ENCODE measurements at places on chromosomes 11 and 22.

DNA sequence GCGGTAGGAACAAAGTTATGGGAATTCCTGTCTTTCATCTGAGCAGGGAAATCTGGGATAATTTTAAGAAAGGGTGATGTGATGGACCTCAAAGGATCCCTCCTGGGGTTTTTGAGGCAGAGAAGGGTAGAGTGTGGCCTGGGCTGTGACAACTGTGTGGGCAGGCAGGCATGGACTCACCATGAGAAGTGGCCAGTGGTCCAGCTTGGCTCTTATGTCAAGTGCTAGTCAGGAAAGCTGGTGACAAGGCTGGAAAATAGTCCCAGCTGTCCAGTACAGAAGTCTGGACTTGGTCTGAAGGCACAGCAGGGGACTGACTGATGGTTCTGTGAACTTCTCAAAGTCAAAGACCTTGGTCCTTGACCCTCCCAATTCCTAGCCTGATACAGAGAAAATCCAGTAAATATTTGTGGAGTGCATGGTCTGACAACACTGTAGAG is 1.7 kb downstream of the PPFIBP2 start:
- DNase-seq = no peak

DNA sequence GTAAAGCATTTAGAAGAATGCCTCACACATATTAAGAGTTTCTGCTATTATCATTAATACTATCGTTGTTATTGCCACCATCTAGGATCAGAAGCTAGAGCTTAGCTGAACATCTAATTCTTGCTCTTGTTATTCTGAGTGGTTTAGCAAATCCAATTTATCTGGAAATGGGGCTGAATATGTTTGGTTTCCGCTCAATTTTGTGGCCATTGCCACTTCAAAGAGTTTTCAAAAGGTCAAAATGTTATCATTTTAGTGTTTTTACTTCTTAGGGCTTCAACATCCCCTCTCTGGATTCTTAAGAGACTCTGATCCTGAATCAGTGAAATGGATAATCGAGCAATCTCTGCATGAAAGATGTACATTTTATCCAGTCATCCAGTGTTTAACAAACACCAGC is 10.2 kb upstream of the PIK3IP1 start:
- no peak for DNase-seq

DNA sequence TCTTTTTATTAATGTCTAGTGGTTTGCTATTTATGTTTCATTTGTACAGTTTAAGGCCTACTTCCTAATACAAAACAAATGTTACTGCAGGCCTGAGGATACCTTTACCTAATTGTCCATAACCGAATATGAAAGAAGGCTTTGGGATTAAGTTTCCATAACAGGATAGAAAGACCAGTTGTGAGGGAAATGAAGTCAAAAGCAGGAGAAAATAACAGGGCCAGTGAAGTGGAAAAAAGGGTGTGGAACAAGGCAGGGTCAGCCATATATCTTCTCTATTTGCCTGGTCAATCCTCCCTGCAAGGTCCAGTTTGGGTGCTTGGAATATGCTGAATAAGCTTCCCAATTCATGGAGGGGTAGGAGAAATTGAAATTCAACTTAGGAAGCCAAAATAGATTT is 211.5 kb downstream of the SWAP70 start:
- no peak for DNase-seq

DNA sequence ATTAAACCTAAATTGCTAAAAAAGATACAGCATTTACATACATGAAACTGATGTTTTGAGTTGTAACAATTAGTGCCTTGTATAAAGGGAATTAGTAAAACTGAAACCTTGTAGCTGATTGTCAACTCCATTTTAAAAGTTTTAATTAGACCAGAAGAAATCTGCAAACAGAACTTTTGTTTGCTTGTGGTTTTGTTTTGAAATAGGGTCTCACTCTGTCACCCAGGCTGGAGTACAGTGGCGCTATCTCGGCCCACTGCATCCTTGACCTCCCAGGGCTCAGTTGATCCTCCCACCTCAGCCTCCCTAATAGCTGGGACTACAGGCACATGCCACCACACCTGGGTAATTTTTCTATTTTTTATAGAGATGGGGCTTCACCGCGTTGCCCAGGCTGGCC is 86.5 kb upstream of the SLC6A5 start:
- DNase-seq = no peak

DNA sequence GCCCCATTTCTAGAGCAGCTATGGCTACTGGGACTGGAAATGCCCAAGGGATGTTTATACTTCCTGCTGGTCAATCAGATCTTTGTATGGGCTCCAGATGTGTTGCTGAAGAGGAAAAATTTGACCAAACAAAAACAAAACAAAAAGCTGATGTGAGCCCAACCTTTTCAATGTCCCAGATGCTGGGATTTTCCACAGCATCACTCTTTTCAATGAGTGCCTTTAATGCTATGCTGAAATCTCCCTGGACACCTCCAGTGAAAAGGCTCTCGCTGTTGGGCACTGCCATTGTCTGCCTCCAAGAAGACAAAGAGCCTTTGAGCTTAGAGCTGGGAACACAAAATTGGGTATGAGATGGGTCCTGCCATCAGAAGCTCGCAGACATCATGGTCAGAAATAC is 671.9 kb downstream of the NTM start:
- DNase-seq = no peak

GRCh38 chr11:111086058-111086457 is 159.5 kb upstream of the POU2AF2 start:
- DNase-seq = no peak

All from activated CD4-positive, alpha-beta T cell treated with anti-CD3 and anti-CD28 coated beads, Interleukin-2, amount 50 U/mL, for 24 hours (primary cell).